ENCODE measurements at places on chromosomes 12 and 14.

DNA sequence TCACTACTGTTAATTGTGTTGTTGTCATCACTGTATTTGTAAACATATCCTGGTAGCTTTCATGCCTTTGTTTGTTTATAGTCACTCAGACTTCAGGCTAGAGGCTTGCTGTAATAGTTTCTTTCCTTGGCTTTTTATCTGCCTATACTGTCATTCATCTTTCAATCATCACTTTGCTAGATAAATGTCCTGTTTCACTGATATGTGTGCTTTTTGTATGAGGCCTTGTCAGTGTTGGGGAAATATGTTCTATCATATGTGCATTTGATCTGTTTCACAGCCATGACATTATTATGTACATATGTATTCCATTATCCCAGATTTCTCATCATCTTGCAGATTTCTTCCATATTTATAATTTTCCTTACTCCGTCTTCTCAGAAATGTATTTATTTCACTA lies 558.9 kb upstream of the LRFN5 start:
- no peak for DNase-seq

GRCh38 chr14:95585953-95586620 lies 51.2 kb downstream of the GLRX5 start:
- no peak for DNase-seq

DNA sequence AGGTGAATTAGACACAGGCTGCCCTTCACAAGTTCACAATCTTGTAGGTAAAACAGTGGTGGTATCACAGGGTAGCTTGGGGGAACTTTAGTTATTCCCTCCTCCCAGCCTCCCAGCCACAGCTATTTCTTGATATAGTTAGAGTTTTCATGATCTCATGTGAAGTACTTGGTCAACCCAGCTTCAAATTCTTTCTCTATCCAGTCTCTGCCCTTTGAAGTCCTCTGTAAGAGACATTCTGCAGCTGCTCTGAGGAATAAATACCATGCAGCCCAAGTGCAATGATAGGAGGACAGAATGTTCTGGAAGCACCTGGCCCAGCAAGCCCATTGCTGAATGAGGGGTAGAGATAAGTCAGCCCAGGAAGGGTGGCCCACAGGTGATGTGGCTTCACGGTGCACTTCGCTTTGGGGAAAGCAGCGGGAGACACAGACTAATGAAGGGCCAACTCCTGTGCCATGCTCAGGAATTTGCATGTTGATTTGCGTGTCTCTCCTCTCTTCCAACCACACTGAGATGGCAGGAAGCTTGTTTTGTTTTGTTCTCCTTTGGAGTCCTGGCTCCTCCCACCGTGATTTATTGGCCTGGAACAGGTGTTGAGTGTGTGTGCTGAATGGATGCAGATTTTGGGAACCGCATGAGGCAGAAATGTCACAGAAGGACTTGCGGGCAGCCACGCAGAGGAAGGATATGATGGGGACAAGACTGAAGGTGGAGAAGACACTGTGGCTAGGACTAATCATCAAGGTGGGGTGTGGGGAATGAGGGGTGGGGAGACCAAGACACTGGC lies 8.0 kb upstream of the TXNRD1 start:
- no peak for DNase-seq

- no peak for DNase-seq
These were observed 9.8 kb downstream of the ARHGEF25 start for GRCh38 chr12:57620936-57621496.

- DNase-seq: no peak
These were observed 753.6 kb upstream of the STXBP6 start for GRCh38 chr14:25803386-25804018.

DNA sequence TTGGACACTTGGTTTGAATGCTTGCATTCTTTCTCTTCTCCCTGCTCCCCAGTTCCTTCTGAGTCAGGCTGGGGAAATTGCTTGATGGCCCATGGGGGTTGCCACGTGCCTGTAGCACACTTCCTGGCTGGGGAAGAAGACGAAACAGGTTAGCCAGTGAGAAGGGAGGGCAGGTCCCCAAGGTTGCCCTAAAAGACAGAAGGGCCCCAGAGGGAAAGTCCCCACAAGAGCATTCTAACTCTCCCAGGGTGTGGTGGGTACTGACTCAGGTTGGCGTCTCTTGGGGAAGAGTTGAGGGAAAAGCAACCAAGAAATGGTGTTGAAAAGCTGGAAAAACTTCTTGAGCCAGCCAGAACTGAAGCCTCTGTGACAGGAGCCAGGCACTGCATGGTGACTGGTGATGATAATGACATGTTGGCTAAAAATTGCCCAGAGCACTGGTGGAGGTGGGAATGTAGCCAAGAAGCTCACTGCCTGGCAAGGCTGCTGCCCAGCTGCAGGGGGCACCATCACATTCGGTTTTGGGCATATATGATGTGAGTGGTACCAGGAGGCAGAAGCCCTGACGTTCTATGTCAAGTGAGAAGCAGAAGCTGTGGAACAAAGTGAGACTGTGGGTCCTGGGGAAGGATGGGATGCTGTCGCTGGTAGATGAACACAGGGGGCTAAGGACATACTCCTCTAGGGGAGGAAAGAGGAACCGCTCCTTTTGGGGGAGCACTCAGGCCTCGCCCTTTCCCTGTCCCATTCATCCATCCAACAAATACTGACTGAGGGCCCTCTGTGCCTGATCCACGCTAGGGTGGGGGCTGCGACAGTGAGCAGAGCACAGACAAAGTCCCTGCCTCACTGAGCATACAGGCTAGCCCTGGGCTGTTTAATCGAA lies 8.1 kb upstream of the RABGGTA start:
- DNase-seq: peak; percentile 66

- DNase-seq: no peak
These were observed 669 bp downstream of the FANCM start for GRCh38 chr14:45136399-45136798.

GRCh38 chr14:78182722-78183121 lies 12.5 kb downstream of the NRXN3 start:
- no peak for DNase-seq

DNA sequence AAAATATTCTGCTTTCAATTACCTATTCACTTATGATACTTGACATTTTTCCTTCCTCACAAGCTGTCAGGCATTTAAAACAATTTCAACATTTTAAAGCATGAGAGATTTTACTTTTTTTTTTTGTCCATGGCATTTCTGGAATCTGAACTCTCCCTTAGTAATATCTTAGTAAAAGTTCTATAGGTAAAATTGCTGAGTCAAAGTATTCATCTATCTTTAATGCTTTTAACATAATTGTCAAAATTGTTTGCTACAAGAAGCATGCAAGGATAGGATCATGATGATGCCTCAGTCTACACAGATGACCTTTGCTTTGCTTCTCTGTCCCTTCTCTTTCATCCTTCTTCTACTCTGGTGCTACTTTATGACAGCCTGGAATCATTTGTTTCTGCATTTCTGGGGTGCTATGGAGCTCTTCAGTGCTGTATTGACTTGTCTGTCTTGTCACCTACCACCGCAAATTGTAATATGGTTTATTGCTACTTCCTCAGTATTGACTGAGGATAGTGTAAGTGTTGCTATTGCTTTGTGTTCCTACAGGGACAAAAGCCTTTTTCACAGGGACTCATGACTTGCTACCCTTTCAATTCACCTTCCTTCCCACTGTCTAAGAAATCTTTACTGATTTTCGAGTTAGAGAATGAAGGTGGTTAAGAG lies 589.8 kb upstream of the ATP2B1 start:
- DNase-seq: no peak

GRCh38 chr14:23559010-23559925 lies 3.2 kb downstream of the THTPA start:
- peak; percentile 83 for DNase-seq

GRCh38 chr12:124388679-124389137 lies 93.8 kb downstream of the RFLNA start:
- DNase-seq: peak; percentile 62

DNA sequence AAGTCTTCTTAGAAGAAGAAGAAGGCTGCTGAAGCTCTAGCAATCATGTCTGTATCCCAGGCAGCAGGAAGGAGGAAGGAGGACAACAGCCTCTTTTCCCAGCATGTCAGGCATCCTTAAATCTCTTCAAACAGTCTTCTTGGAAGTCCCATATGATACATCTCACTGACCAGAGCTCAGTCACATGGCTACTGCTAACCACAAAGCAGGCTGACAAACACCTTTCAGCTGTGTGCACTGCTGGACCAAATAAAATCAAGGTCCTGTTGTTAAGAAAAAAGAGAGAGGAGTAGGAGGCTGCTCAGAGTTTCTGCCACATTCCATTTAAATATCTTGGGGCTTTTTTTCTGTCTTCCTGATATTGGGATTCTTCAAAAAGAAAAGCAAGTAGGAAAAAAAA lies 203.4 kb upstream of the PELI2 start:
- DNase-seq: no peak

GRCh38 chr12:56046027-56046780 lies 4.5 kb downstream of the RPS26 start:
- DNase-seq: no peak

GRCh38 chr12:12786351-12786705 lies 869 bp downstream of the APOLD1 start:
- no peak for DNase-seq

- no peak for DNase-seq
These were observed 55.8 kb upstream of the OR6J1 start for GRCh38 chr14:22699801-22700564.

DNA sequence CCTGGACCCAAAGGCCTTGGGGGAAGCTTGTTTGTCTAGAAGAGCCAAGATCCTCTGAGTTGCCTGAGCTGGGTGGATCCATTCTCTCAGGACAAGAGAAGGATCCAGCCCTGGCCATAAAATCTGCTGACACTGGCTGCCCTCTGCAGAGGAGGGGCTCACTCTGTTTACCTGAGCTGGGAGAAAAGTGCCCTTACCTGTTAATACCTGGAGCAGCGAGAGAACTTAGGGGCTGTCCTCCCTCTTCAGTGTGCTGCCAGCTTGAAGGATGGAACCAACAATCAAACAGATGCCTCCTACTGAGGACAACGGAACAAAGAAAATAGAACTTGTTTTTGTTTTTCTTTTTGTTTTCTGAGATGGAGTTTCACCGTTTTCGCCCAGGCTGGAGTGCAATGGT lies 7.3 kb upstream of the KRT7 start:
- DNase-seq: no peak

GRCh38 chr14:58048219-58048618 lies 103.8 kb downstream of the ARMH4 start:
- DNase-seq: no peak

DNA sequence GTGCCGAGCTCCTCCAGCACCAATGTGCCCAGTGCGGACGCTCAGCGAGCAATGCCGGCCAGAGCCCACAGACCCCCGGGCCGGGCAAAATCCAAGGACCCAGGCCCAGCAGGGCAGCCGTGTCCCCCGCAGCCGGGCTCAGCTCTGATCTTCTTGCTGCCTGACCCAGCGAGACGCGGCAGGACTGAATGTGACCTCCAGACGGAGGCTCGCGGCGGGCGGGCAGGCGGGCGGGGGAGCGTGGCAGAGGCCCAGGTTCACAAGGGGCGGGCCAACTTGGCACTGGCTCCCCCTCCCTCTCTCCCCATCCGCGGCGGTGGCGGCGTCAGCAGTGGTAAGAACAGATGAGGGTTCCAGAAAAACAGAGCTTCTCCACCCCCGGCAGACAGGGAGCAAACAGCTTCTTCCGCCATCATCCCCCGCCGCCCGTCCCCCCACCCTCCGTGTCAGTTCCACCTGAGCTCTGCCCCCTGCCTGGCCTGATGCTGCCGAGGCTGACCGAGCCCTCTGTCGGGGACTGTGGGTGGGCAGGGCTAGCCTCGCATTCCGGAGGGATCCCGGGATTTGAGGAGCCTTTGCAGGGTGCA lies 94.3 kb downstream of the RFLNA start:
- DNase-seq: peak; percentile 80

GRCh38 chr12:67804168-67804567 lies 155.6 kb downstream of the DYRK2 start:
- DNase-seq: peak; percentile 69

- no peak for DNase-seq
These were observed 31.7 kb downstream of the HIF1A start for GRCh38 chr14:61726778-61727658.

DNA sequence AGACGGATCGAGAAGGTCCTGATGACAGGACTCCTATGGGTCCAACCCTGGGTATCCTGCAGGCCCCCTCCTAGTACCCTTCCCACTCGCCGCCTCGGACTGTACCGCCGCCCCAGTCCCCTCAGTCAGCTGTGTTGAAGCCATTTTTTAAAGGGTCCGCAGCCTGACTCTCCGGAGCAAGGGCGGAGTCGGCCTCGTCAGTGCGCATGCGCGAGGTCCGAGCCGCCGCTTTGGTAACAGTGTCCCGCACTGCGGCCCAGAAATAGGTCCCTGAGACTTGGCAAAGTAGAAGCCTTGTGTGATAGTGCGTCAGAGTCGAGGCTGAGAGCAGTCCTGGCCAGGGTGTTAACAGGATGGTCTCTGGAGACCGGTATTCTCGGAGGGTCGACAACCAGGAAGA lies 769.0 kb upstream of the ALG10B start:
- DNase-seq: no peak

GRCh38 chr12:62899568-62900390 lies 35.2 kb downstream of the PPM1H start:
- DNase-seq: no peak

GRCh38 chr14:51014086-51014485 lies 69.8 kb upstream of the PYGL start:
- no peak for DNase-seq

- DNase-seq: no peak
These were observed 184.3 kb upstream of the USP15 start for GRCh38 chr12:62075870-62076269.

GRCh38 chr12:118064608-118065007 lies 3.6 kb upstream of the WSB2 start:
- DNase-seq: no peak

DNA sequence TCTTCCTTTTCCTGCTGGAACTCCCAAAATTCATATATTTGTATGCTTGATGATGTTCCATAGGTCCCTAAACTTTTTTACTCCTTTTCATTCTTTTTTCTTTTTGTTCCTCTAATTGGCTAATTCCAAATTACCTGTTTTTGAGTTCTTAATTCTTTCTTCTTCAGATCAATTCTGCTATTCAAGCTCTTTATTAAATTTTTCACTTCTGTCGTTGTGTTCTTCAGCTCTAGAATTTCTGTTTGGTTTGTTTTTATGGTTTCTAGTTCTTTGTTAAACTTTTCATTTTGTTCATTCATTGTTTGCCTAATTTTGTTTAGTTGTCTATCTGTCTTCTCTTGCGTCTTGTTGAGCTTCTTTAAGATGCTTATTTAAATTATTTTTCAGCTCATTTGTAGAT lies 154.8 kb downstream of the TPH2 start:
- no peak for DNase-seq

Measured in activated CD4-positive, alpha-beta T cell treated with anti-CD3 and anti-CD28 coated beads for 48 hours (primary cell).